ENCODE measurements at places on chromosomes 7 and 10. TPM values are rescaled to one million over a fixed set of nuclear protein-coding genes. Genes with fewer than 3 reads are reported as not detected.

The TMEM106B gene
- total RNA-seq: 127 TPM

The PNLIP gene
- not detected for total RNA-seq

The RBM28 gene
- total RNA-seq: 14.4 TPM

The ADRA2A gene
- total RNA-seq: not detected

The RSPH10B gene
- not detected for total RNA-seq

The POLR2J gene
- total RNA-seq: 14.4 TPM

The VGF gene
- 0.53 TPM for total RNA-seq

The H2BK1 gene
- total RNA-seq: not detected

The TBL2 gene
- 110 TPM for total RNA-seq

The GPAM gene
- total RNA-seq: 9.7 TPM

The PARD3 gene
- total RNA-seq: 33.5 TPM

The CYP2C8 gene
- total RNA-seq: not detected

The CALML3 gene
- total RNA-seq: not detected

The PRF1 gene
- total RNA-seq: not detected

The ACTR3C gene
- total RNA-seq: 4.6 TPM

The ABCA13 gene
- total RNA-seq: not detected

The FANK1 gene
- 0.71 TPM for total RNA-seq

The CALHM1 gene
- not detected for total RNA-seq

The FEZF1 gene
- total RNA-seq: not detected

The GRM3 gene
- not detected for total RNA-seq

The UPK3BL2 gene
- total RNA-seq: not detected

The ENO4 gene
- 0.58 TPM for total RNA-seq

The ARL4A gene
- total RNA-seq: 29.4 TPM

The ABCB1 gene
- not detected for total RNA-seq

The BMPER gene
- 0.35 TPM for total RNA-seq

The SEMA3E gene
- 0.35 TPM for total RNA-seq

The IFIT1B gene
- total RNA-seq: not detected

The PIP4K2A gene
- total RNA-seq: 15.8 TPM

The PLXNA4 gene
- under 0.01 TPM for total RNA-seq

The MBLAC1 gene
- total RNA-seq: 2.9 TPM

The ZNF92 gene
- 2.0 TPM for total RNA-seq

The GPC2 gene
- 0.18 TPM for total RNA-seq

The PCBD1 gene
- total RNA-seq: 51.0 TPM

The ALOX5 gene
- total RNA-seq: not detected

The TMEM196 gene
- not detected for total RNA-seq

The FAM131B gene
- total RNA-seq: 1.2 TPM

The OPN1SW gene
- not detected for total RNA-seq

The CRPPA gene
- total RNA-seq: 0.89 TPM

The JCAD gene
- total RNA-seq: 1.2 TPM

The MRLN gene
- total RNA-seq: not detected

The PPP1R3A gene
- not detected for total RNA-seq

The ANKRD22 gene
- 0.58 TPM for total RNA-seq

The ATXN7L1 gene
- 3.7 TPM for total RNA-seq

The TNKS2 gene
- 24.3 TPM for total RNA-seq

The HOXA9 gene
- total RNA-seq: 17.9 TPM

The TDRD1 gene
- not detected for total RNA-seq

The SNCG gene
- total RNA-seq: 16.1 TPM

The ANKRD7 gene
- 2.6 TPM for total RNA-seq

The GPR15LG gene
- not detected for total RNA-seq
